ENCODE measurements at places on chromosomes 3 and 15.

DNA sequence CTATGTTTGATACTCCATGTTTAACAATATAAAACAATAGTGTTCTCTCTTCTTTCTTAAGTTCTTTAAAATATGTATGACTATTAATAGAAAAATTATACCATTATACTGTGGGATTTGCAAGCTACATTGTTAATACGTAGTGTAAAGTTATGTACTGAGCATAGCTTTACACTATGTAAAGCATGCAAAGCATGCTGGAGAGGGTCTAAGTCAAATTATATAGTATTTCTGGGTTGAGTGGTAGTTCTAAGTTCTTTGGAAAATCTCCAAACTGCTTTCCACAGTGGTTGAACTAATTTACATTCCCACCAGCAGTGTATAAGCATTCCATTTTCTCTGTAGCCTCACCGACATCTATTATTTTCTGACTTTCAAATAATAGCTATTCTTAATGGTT, 253.0 kb downstream of the RAP2B start:
- no peak for DNase-seq

GRCh38 chr3:4416961-4417360, 50.1 kb downstream of the SUMF1 start:
- DNase-seq: peak; percentile 42

DNA sequence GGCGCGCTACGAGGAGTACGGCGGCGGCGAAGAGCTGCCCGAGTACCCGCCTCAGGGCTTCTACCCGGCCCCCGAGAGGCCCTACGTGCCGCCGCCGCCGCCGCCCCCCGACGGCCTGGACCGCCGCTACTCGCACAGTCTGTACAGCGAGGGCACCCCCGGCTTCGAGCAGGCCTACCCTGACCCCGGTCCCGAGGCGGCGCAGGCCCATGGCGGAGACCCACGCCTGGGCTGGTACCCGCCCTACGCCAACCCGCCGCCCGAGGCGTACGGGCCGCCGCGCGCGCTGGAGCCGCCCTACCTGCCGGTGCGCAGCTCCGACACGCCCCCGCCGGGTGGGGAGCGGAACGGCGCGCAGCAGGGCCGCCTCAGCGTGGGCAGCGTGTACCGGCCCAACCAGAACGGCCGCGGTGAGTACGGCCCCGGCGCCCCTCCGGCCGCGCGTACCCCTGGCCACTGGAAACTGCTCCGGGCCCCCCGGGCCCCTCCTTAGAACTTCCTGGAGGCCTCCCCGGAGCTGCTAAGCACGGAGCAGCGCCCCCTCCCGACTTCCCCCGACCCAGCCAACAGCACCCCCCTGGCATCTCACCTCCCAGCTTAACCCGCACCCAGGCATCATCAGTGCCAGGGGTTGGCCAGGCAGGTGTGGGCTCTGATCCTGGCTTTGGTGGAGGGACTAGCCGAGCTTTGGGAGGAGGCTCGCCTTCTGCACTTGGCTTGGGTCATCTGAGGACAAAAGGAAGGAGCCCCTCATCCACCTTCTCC, 1.4 kb downstream of the LOXL1 start:
- peak; percentile 34 for DNase-seq

DNA sequence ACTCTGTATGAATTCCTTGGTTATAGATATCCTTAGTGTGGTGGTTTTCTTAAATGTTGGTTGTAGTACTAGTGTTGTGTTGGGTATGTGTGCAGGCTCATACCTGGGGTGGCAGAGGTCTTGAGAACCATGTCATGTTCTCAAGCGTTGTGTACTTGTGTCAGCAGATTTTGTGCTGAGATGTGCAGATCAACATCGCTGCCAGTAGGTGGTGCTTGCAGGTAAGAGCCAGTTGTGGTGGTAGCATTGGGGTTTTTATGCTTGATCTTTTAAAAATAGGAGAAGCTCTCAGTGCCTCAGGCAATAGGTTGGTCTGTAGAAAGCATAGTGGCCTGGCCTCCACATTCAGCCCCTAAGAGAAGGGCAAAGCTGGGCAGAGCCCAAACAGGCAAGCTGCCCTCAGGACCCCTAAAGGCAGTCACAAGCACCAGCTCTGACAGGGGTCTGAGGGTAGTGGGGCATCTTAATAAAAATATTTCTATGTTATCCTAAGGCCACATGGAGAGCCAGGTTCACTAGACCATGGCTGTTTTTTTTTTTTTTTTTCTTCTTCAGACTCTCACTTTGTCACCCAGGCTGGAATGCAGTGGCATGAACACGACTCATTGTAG, 164.0 kb downstream of the IL20RB start:
- no peak for DNase-seq

DNA sequence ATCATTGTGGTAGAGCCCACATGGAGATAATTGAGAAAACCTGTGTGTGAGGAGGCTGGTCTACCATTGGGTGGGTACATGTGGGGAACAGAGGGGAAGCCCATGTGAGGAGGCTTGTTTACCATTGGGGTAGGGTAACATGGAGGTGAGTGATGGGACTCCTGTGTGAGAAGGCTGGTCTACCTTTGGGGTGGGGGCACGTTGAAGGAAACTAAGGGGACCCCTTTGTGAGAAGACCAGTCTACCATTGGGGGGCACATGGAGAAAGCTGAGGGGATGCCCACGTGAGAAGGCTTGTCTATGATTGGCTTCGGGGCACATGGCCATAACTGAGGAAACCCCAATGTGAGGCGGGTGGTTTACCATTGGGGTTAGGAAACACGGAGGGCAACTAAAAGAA, 158.5 kb downstream of the FBLN2 start:
- DNase-seq: no peak

GRCh38 chr3:138082992-138083386, 32.4 kb downstream of the DZIP1L start:
- DNase-seq: peak; percentile 7

GRCh38 chr3:79878708-79879107, 110.9 kb upstream of the ROBO1 start:
- DNase-seq: no peak

DNA sequence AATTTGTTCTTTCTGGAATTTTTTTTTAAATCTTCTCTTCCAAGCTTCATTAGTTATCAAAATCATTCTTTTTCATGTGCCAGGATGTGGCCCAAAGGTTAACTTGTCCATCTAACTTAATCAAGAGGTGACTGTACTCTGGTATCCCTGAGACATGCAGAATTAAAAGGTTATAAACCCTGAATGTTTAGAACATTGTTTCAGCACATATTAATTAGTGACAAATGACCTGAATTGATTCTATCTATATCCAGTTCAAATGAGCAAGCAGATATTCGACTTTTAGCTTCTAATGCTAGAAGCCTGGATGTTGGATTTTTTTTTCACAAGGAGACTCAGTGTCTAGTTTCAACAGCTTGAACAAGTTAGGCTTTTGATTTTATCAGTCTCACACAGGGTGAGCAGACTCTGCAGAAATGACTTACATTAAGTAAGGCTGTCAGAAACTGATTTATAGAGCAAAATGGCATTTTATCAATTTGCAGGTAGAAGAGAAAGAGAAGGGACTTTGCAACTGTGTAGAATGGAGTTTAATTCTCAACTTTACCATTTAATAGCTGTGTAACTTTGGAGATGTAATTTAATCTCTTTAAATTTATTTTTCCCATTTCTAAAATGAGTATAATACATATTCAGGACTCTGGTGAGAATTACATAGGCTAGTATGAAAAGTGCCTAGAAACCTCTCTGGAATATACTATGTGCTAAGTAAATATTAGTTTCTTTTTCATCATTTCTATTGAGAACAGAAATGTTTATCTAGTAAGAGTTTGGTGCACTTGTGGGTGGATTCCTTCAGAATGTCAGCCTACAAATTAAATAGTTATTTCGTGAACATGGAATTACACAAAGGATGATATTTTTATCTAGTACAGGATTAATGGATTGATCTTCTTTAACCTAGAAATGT, 100.0 kb downstream of the ALCAM start:
- DNase-seq: no peak

DNA sequence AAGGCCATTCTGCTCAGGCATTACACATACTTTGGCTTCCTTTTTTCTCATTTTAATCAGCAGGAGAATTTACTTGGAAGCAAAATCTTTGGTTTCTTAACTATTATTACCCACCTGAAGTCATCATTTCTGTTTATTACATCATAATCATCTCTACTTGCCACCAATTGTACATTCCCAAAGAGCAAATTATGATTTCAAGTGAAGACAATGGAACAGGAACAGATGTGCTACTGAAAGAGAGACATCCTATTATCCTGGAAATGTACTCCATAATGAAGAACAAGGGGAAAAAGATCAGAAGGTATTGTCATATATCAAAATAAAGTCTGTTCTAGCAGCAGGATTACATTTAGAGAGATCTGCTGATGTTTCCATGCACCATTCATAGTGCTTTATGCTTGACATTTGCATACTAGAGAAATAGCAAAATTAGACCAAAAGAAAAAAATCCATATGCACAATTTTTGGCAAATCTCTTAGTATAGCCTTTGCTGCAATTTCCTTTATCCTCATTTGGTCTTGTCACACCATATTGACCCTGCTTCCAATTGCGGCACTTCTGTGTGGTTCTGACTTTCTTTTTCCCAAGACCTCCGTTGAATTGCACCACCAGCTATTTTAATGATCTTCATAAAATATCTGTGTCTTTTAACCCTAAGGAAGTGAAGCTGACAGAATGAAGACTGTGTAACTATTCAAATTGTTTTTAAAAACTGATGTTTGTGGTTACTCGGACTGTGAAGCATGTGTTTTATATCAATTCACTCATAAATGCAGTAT, 683.8 kb downstream of the ZNF385D start:
- no peak for DNase-seq

GRCh38 chr15:93895976-93896770, 335.2 kb upstream of the MCTP2 start:
- DNase-seq: no peak

DNA sequence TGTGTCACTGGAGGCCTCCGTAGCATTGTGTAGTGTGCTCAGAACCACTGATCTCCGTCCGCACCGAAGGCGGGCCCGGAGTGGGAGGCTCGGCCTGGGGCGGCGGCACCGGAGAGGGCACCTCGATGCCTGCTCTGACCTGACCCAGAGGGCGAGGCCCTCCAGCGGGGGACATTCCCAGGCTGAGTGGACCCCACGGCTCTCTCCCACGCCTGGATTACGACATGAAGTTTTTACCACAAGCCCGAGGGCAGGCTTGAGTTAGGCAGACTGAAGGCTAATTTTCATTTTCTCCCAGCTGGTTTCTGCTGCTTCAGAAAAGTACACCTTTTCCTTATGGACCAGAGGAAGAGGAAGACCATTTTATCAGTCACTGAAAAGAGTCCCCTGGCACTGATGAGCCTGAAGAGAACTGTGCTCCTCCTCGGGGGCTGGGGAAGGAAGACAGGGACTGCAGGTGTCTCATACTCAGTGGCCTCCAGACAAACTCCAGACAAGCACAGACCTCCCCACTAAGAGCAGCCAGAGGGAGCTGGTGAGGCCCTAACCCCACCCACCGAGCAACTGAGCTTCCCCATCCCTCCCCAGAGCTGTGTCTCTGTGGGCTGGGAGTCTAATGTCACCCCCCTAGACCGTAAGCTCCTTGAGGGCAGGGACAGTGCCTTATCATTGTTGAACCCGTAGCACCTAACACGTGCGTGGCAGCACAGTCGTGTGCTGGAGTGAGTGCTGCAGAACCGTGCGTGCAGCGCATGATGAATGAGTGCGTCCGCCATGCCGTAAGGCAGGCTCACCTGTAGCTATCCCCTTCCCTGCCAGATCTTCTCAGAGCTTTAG, 74.5 kb upstream of the BLM start:
- no peak for DNase-seq

- peak; percentile 73 for DNase-seq
Measured at GRCh38 chr3:187744169-187745151, 808 bp downstream of the BCL6 start.

DNA sequence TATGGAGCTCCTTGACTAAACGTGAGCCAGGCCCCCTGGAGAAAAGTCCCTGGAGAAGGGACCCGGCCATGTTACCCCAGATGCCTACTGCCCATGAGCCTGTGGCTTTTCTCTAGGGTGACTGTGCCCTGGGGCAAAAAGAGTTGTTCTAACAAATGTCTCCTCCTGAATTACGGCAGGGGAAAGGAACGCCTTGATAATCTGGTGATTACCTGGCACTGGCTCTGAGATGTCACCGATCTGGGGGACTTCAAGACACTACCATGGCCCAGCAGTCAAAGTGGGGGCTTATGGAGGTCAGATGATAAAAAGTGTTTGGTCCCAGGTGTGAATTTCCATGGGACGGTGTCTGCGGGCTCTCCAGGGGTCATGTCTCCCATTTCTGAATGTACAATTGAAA, 140.7 kb downstream of the KLF13 start:
- DNase-seq: no peak

- DNase-seq: peak; percentile 64
Measured at GRCh38 chr3:32018757-32019564, 37.4 kb downstream of the ZNF860 start.

GRCh38 chr3:128278130-128278529, 124.8 kb downstream of the EEFSEC start:
- DNase-seq: no peak

DNA sequence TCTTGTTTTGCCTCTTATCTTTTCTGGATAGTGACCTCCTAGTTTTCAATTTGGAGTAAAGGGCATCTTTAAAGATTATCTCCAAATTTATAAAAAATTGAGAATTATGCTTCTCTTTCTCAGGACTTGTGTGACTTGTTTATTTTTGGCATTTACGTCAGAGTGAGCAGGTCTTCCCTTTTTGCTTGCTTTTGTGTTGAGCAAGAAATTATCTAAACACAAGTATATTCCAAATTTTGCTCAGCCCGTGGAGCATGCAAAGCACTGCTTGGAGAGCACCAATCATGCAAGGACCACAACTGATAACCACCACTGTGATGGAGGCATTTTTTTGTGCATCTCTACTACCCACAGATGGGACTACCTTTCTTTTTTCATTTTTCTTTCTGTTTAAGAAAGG, 7.1 kb downstream of the SLC25A26 start:
- DNase-seq: peak; percentile 41

DNA sequence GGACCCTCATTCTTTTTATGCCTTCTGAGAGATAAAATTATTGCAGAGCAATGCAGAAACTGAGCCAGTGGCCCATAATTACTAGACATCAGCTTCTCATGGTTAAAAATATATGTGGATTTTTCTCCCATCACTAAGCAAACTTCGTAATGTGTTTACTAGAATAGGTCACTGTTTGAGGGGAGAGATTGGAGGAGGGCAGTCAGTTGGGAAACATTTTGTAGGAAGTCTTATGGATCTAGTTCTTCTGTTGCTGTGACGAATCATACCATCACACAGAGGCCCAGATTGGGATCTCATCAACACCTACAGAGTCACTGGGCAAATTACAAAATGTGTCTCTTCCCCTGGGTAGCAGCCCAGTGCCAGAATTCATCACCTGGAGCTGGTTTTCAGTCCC, 81.4 kb downstream of the PDE8A start:
- peak; percentile 15 for DNase-seq

All from suppressor macrophage treated with lipopolysaccharide for 4 hours (primary cell).